Pancreas (tissue), 10 donors: ENCODE measurements at places on chromosomes 13 and 19. TPM values are rescaled to one million over a fixed set of nuclear protein-coding genes. Genes with fewer than 3 reads are reported as not detected.

TSKS gene
- total RNA-seq, result not detected

ZNF665 gene
- 4.0 TPM for total RNA-seq

NUCB1 gene
- total RNA-seq, result 60.9 TPM

B3GNT8 gene
- 0.71 TPM for total RNA-seq

SLC25A42 gene
- 8.6 TPM for total RNA-seq

EHD2 gene
- total RNA-seq, result 22.0 TPM

CGB2 gene
- not detected for total RNA-seq

SPTBN4 gene
- total RNA-seq, result 1.0 TPM

FFAR1 gene
- 0.69 TPM for total RNA-seq

AMER2 gene
- total RNA-seq, result not detected

DIAPH3 gene
- 1.3 TPM for total RNA-seq

COL4A1 gene
- 20.7 TPM for total RNA-seq

YJEFN3 gene
- total RNA-seq, result 2.5 TPM

DPF1 gene
- total RNA-seq, result not detected

UBE2L5 gene
- total RNA-seq, result not detected

FAM216B gene
- not detected for total RNA-seq

ZNF264 gene
- 15.8 TPM for total RNA-seq

CCDC122 gene
- total RNA-seq, result 4.9 TPM

AP1M2 gene
- 32.2 TPM for total RNA-seq
